ENCODE measurements at places on chromosomes 7 and 10.

DNA sequence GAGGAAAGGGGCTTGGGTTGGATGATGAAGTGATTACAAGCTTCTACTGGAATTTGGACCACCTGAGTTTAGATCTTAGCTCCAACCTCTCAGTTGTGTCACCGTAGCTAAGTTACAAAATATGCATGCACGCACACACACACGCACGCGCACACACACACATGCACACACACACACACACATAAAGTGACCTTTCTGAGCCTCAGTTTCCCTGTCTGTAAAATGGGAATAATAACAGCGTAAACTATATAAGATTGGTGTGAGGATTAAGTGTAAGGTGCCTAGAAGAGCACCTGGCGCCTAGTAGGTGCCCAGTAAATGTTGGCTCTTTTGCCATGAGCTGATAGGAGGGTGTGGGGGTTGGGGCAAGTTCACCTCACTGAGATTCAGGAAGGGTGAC, 12.6 kb upstream of the AQP1 start:
- DNase-seq = no peak

DNA sequence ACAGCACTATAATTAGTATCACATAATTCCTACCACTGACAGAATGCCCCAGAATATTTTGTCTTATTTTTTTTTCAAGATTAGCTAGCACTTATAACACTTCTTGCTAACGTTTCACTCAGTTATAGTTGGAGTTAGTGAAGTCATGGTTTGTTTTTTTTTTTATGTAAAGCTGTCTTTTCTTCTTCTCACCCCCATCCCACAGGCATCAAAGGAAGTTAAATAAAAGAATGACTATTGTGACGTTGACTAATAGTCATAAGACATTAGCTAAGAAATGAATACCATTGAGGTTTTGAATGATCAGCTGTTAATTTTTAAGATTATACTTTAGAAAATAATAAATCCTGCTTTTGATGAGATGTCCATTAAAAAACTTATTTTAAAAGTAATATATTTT, 498.3 kb downstream of the GFRA1 start:
- no peak for DNase-seq

GRCh38 chr10:50397312-50398140, 146.2 kb upstream of the ASAH2 start:
- DNase-seq = no peak

DNA sequence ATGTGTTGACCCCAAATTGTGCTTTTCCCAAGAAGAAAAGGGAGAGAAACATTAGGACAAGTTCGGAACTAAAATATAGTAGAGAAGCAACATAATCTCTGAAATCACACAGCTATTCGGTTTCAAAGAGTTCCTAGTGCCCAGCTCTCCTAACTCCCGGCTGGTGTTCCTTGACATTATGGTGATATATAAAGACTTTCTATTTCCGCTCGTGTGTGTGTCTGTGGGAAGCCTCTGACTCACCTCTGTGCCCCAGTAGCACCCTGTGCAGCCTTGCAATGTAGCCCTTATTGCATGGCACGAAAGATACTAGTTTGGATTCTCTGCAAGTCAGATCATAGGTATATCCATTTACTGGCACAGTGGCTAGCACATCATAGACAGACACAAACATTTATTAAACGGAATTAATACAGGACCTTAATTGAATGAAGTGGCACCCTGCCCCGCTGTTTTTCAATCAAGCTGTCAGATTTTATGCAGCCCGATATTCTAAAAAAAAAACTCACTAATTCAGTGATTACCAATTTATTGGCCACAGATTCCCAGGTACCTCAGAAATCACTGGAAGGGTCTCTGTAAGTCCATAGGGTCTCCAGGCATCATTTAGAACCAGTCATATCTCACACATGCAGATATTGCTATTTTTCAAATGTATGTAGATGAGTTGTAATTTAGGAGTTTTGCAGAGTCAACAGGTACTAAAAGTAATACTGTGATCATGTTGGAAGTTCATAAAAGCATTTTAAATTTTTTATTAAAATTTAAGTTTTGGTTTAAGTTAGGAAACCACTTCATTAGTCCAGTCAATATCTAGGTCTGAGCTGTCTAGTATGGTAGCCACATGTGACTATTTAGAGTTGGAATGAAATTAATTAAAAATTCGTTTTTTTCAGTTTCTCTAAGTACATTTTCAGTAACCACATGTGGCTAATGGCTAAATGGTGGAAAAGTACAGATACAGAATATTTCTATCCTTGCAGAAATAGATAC, 43.3 kb downstream of the SFTPD start:
- no peak for DNase-seq

DNA sequence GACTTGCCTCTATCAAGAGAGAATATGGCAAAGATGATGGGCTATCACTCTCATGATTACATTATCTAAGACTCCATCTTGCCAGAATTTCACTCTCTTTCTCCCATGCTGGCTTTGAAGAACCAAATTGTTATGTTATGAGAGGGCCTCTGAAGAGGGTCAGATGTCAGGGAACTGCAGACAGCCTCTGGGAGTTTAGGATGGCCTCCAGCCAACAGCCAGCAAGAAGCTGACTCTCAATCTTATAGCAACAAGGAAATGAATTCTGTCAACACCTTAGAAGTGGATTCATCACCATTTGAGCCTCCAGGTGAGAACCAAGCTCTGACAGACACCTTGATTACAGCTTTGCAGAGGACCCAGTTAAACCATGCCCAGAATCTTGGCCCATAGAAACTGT, 33.6 kb downstream of the ZNF22 start:
- DNase-seq = no peak

GRCh38 chr10:118107541-118107940, 60.8 kb upstream of the RAB11FIP2 start:
- DNase-seq = no peak

DNA sequence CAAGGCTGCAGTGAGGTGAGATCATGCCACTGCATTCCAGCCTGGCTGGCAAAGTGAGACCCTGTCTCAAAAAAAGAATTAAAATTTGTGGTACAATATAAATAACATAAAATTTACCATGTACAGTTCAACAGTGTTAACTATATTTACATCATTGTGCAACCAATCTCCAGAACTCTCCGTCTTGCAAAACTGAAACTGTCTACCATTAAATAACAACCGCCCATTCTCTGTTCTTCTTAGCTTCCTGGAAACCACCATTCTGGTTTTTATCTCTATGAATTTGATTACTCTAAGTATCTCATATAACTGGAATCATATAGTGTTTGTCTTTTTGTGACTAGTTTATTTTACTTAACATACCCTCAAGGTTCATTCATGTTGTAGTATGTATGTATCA, 167.6 kb downstream of the AUTS2 start:
- DNase-seq = no peak

GRCh38 chr10:120749072-120749471, 102.1 kb upstream of the WDR11 start:
- DNase-seq = no peak

- no peak for DNase-seq
Measured at GRCh38 chr7:76296743-76297740, 5.4 kb upstream of the HSPB1 start.

GRCh38 chr7:131690441-131690840, 134.0 kb upstream of the PODXL start:
- DNase-seq = no peak

DNA sequence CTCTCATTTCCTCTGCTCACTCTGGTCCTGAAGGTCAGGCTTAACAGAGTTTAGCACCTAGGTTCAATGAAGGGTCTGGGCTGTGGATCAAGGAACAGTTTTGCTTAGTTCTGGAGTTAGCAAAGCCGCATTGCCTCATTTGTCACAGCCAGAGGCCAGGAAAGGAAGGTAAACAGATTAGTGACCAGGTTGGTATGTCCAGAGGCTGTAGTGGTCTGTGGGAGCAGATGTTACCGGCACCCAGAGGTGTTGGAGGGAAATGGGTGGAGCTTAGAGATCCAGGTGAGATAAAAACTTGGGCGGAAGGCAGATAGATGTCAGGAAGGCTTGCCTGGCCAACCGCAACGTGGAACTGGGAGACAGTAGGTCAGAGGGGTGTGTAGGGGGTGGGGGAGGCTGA, 36.6 kb upstream of the ZMIZ2 start:
- no peak for DNase-seq

- DNase-seq = no peak
Measured at GRCh38 chr7:29343399-29343798, 148.8 kb downstream of the CHN2 start.

DNA sequence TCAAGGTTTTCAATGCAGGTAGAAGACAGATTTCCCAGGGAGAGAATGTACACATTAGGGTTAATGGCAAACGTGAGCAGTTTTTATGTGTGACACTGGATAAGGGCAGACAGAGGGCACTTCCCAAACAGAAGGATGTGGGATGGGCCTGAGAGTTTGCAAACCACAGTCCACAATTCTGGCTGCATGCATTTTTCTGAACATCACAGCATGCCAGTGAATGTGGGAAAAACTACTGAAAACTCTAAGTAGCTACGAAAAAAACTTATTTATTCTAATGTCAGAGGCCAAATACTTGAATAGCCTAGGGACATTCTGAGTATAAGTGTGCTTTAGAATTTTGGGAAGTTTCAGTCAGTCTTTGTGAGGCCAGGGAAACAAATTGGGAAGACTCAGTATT, 145.9 kb downstream of the NRCAM start:
- DNase-seq = no peak

GRCh38 chr10:102781921-102782557, 38.3 kb downstream of the WBP1L start:
- no peak for DNase-seq

DNA sequence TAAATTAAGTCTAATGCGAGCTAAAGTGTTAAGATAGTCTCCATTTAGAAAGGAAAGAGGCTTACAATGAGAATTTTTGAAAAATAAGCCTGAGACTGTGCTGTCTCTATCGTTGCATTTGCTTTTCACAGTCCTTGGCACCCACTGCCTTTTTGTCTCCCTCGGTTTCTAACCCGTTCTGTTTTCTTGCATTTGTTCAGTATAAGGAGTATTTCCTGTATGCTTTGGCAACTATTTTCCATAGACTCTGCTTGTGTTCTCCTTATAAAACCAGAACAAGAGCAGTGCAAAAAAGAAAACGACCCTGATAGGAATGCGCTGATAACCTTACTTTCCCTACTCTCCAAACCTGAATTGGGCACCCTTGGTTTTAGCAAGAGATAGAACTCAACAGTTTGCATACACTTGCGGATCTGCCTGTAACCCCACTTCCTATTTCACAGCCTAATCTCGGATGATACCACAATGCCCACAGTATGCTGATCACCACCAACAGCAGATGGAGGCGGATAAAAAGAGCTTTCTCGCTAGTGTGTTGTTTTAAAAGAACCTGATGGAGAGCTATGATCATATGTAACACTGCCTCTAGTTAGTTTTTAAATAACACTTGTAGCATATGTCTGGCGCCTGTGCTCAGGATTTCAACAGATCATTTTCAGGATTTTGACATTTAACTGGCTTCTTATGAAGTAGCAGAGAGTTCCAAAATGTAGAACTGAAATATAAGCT, 1.6 kb upstream of the ARHGAP12 start:
- DNase-seq = no peak

DNA sequence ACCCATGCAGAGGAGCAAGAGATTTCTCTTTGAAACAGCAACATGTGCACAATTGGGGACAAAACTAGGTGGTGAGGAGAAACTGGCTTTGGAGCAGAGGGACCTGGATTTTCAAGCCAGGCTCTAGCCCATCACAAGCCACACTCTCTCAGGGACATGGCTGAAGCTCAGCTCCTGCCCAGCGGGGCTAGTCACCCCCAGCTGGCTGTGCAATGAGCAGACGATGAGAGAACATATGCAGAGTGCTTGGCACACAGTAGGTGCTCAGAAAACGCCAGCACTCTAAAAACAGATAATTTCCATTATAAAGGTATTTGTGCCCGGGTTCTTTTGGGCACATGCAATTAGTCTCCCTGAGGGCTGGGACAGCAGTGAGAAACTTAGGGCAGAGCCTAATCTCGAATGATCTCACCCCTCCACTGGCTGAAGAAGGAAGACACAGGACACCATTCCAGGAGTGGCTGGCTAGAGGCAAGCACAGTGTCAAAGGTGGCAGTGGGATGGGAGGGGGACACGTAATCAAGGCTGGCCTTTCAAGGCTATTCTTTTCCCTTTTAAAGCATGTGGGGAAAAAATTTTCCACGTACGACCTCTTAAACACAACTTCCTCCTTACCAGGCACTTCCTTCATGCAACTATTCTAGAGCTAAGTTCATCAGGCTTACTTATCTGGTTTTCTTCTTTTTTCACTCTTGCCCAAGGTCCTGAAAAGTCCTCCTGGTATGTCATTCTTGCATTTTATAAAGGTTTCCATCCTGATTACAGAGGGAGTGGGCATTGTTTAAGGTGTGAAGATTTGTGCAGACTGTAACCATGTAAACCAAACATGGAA, 15.1 kb downstream of the FAM53B start:
- no peak for DNase-seq

- no peak for DNase-seq
Measured at GRCh38 chr10:42428534-42428933, 209.8 kb downstream of the ZNF33B start.

GRCh38 chr7:57399251-57399940, 50.6 kb upstream of the ZNF716 start:
- no peak for DNase-seq

GRCh38 chr10:90998733-90999511, 78.0 kb upstream of the ANKRD1 start:
- no peak for DNase-seq

DNA sequence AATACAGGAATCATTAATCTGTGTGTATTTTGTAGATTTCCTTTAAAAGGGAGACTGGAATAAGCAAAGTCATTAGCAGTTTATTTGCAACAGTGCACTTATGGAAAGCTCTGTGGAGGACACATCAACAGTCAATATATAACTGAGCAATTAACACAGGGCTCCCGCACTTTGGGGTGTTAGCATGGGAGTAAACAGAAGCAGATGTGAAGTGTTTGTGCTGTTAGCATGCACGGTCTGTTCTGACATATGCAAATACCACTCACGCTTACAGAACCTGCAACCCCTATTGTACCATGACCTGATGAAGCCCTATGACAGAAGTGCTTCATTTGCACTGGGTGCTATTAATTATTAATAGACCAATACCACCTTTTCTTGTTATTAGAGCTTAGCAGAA, 118.9 kb downstream of the PPP1R3A start:
- DNase-seq = no peak

- no peak for DNase-seq
Measured at GRCh38 chr10:114982989-114983388, 45.0 kb downstream of the TRUB1 start.

GRCh38 chr7:13953368-13953767, 36.1 kb downstream of the ETV1 start:
- no peak for DNase-seq

DNA sequence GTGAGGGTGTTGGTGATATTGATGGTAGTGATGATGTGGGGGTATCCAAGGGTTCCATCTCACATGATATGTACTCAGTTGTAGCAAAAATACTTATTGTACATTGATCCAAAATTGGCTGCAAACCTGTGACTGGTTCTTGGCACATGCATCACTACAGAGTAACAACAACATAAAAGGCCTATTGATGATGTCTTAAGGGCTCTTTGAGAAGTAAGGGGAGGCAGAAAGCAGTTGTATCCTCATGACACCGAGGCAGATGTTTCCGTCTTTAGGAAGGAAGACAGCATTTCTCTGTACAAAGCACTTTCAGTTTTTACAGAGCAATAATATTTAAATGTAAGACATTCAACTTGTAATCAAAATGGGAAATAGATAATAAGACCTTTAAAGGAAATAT, 34.5 kb downstream of the NRG3 start:
- no peak for DNase-seq

Measured in activated CD4-positive, alpha-beta T cell treated with anti-CD3 and anti-CD28 coated beads, Interleukin-2, amount 50 U/mL, for 24 hours (primary cell).